ENCODE measurements at places on chromosomes 4 and X. TPM values are rescaled to one million over a fixed set of nuclear protein-coding genes. Genes with fewer than 3 reads are reported as not detected.

DNA sequence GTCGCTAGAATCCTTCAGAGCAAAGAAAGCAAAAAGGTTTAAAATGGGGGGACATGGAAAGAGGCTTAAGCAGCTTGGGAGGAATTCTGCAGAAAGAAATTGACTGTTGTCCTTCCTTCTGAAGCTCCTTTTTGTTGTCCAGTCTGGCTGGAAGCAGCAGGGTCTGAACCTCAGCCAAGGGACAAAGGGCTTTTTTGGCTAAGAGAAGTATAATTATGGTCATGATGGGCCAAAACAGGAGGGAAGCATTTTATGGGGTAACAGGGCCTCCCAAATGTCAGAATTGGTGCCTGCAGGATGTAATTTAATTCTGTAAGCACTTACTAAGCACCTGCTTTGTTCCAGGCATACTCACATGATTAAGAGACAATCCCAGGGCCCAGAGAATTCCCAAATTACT lies 74.2 kb upstream of the CPEB2 start:
- no peak for DNase-seq

DNA sequence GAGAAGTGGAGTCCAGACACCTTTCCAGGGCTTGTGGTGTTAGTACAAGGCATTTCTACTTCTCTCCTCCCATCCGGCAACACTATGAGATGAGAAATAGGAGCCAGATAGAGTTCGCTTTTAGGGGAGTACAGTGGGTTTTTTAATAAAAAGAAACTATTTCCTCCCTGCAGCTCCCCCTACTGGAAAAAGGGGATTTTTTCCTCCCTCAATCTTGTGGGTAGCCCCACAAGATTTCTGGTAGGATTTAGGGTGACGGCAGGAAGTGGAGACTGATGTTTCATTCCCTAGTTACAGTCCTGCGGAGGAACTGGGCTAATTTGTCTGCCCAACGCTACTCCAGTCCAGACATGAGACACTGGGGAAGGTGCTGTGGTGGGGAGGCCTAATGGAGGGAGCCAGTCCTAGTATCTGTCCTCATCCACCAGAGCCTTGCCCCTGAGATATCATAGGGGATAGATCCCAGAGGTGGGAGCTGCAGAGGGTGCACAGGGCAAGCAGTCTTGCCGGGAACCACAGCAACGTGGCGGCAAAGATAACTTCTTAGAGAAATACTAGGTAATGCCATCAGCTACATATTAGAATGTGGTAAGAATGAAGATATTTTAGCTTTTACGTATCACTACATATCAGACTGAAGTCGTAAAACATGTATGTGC lies 45.5 kb upstream of the PRKG2 start:
- DNase-seq: no peak

GRCh38 chr4:20445933-20446723 lies 194.4 kb downstream of the SLIT2 start:
- no peak for DNase-seq

GRCh38 chr4:113043591-113043990 lies 5.9 kb upstream of the ANK2 start:
- no peak for DNase-seq

DNA sequence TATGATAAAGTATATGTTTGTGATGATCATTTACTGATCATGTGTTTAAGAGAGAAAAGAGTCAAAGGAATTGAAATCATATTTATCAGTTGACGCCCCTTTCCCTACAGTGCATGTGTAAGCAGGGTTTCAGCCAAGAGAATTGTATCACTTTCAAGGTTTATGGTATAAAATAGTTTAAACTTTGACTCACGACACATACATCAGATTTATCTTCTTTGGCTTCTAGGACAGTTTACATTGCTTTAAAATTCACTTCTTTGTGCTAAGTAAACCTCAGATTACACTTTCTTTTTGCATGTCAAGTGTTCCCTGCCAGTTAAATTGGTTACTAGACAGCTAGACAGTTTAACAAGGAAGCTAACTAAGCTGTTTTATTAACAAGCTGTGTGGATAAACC lies 86.3 kb upstream of the MYOZ2 start:
- DNase-seq: no peak

DNA sequence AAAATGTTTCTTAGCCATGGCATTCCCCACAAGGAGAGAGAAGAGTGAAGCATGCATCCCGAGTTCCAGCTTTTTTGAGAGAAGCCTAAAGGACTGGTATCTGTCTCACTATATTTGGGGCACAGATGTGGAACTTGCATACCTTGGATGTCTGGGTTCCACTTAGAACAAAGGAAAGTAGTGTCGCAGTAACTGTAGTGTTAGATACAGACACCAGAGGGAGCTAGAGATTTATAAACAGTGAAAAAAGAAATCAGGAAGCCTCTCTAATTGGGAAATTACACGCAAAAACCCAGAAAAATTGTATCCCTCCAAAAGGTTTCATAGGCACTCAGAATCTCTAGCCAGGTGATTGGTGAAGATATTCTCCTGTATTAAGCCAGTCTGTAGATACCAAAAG lies 34.4 kb downstream of the AGTR2 start:
- DNase-seq: no peak

- DNase-seq: no peak
Measured at GRCh38 chrX:116657071-116657470, 194.3 kb upstream of the CT83 start.

Gene PLXNA3
- 57.2 TPM for total RNA-seq

Gene ERAS
- not detected for total RNA-seq

Gene CENPE
- total RNA-seq: 1.2 TPM

- no peak for DNase-seq
Measured at GRCh38 chr4:127143460-127144195, 489.1 kb upstream of the INTU start.

DNA sequence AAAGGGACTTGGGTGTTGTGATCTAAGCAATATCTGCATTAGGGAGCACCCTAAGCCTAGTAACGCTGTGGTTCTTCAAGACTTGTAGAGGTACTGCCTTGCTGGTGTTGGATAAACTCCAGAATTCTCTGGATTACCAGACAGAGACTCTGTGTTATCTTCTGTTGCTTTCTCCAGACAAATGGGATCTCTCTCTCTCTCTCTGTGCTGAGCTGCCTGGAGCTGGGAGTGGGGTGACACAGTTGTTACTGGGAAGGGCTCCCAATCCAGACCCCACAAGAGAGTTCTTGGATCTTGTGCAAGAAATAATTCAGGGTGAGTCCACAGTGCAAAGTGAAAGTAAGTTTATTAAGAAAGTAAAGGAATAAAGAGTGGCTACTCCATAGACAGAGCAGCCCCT lies 48.8 kb downstream of the MCUB start:
- no peak for DNase-seq

Gene NUP62CL
- not detected for total RNA-seq

GRCh38 chrX:122567911-122568310 lies 616.2 kb upstream of the GRIA3 start:
- DNase-seq: no peak

- DNase-seq: no peak
Measured at GRCh38 chr4:22744478-22745062, 51.8 kb downstream of the GBA3 start.

DNA sequence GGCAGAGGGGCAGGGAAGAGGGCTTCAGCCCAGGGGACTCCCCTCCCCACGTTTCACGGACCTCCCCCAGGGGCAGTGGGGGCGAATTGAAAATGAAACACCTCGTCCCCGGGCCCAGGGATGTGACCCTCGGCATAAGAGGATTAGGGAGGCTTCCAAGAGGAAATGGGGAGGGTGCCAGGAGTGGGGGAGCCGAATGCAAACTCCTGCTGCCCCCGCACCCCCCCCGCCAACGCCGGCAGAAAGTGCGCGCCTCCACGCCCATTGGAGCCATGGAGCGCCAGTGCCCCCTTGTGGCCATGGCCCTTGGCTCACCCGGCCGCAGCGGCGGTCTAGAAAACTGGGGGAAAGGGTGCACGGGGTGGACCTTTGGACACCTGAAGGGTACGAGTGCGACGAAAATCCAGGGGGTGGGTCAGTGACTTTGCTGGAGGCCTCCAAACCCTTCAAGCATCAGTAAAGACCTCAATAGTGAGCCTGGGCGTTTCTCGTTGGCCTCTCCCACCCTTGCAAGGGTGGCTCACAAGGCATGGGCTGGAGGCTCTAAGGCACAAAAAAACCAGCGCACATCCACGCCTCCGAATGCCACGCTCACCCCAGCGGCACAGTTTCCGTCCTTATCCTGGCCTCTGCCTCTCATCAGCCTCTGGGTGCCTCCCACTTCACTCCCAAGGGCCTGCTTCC lies 120.8 kb upstream of the PJA1 start:
- DNase-seq: no peak

- no peak for DNase-seq
Measured at GRCh38 chr4:84530454-84530853, 31.4 kb upstream of the NKX6-1 start.

Gene RHOXF2B
- total RNA-seq: not detected

Gene POU4F2
- not detected for total RNA-seq

Gene CTAG1A
- not detected for total RNA-seq

DNA sequence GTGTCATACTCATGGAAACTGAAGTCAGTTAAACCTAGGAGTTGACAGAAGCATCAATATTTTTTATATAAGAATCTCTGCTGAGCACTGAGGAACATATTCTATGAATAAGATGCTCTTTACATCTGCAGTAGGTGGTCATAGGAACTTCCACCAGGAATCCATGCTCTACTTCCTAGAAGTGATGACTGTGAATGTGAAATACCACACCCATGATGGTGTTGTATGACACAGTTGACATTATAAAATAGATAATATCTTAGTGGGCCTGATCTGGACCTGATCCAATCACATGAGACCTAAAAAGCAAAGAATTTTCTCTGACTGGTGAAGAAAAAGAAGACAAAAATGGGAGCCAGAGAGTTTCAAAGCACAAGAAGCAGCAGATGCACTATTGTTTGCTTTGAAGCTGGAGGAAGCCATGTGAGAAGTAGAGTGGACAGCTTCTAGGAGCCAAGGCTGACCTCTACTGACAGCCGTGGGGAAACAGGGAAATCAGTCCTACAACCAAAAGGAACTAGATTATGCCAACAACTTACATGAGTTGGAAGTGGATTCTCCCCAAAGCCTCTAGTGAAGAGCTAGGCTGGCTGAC lies 68.6 kb upstream of the HS3ST1 start:
- DNase-seq: no peak

- DNase-seq: no peak
Measured at GRCh38 chr4:90099812-90100211, 27.4 kb upstream of the CCSER1 start.

GRCh38 chrX:40385682-40386081 lies 195.1 kb upstream of the ATP6AP2 start:
- DNase-seq: peak; percentile 26

- DNase-seq: no peak
Measured at GRCh38 chr4:156829201-156829873, 142.3 kb downstream of the PDGFC start.

Gene CT45A3
- not detected for total RNA-seq

Gene RUFY3
- 54.8 TPM for total RNA-seq

GRCh38 chr4:89829470-89830138 lies 7.4 kb downstream of the SNCA start:
- no peak for DNase-seq

- no peak for DNase-seq
Measured at GRCh38 chr4:55312489-55313101, 33.4 kb upstream of the SRD5A3 start.

DNA sequence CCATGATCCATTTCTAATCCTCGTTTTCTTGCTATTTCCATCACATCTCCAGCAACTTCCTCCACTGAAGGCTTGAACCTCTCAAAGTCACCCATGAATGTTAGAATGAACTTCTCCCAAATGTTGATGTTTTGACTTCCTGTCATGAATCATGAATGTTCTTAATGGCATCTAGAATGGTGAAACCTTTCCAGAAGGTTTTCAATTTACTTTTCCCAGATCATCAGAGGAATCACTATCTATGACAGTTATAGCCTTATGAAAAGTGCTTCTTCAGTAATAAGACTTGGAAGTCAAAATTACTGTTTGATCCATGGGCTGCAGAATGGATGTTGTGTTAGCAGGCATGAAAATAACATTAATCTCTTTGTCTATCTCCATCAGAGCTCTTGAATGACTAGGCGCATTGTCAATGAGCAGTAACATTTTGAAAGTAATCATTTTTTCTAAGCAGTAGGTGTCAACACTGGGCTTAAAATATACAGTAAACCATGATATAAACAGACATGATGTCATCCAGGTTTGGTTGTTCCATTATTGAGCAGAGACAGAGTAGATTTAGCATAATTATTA lies 268.2 kb downstream of the KCNIP4 start:
- DNase-seq: no peak

Gene HSD17B11
- 52.7 TPM for total RNA-seq

GRCh38 chr4:155759372-155760252 lies 791 bp downstream of the GUCY1B1 start:
- no peak for DNase-seq

- DNase-seq: no peak
Measured at GRCh38 chr4:119715490-119716445, 87.2 kb upstream of the PDE5A start.

DNA sequence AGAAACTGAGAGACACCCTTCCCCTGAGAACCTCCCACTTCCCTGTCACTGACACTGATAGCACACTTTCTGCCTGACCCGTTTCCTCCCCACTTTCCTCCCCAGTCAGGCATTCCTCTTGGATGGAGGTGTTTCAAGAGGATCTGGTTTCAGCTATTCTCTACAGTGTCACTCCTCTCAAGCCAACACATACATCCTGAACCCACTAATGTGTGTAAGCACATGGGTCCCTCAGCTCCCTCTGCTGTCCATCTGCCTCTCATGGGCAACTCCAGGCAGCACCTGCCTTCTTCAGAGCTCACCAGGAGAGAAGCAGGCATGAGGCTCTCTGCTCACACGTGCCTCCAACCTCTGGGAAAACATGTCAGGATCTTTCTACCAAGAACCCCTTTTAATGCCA lies 207.6 kb downstream of the NAF1 start:
- DNase-seq: no peak

Gene NMU
- not detected for total RNA-seq

Gene TMEM255A
- total RNA-seq: 1.00 TPM

DNA sequence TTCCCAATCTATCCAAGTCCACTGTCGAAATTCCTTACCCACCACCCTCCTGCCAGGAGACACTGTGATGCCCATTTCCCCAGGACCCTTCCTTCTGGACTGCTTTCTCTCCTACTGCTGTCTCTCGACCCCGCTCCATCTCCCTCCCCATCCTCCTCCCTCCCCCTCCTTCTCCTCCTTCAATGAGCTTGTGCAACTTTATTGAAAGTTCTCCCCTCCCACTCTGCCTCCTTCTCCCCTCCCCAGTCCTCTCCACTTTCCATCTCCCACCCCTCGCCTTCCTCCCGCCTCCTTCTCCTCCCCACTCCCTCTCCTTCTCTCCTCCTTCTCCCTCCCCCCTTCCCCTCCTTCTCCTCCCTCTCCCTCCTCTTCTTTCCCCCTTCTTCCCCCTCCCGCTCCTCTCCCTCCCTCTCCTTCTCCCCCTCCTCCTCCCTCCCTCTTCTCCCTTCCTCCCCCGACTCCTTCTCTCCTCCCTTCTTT lies 116.6 kb upstream of the FAT1 start:
- no peak for DNase-seq

Gene ADH1C
- total RNA-seq: 79.9 TPM

DNA sequence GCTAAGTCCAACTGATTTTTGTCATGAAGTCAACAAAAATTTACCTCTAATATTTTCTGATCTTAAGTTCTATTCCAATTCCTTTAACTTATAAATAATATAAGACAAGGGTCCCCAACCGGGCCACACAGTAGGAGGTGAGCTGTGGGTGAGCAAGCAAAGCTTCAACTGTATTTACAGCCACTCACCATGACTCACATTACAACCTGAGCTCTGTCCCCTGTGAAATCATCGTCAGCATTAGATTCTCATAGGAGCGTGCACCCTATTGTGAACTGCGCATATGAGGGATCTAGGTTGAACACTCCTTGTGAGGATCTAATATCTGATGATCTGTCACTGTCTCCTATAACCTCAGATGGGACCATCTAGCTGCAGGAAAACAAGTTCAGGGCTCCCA lies 227.4 kb downstream of the MAPK10 start:
- DNase-seq: no peak

All from mesenteric fat pad (tissue), 1 donor.